ENCODE measurements at places on chromosomes 5 and 9.

DNA sequence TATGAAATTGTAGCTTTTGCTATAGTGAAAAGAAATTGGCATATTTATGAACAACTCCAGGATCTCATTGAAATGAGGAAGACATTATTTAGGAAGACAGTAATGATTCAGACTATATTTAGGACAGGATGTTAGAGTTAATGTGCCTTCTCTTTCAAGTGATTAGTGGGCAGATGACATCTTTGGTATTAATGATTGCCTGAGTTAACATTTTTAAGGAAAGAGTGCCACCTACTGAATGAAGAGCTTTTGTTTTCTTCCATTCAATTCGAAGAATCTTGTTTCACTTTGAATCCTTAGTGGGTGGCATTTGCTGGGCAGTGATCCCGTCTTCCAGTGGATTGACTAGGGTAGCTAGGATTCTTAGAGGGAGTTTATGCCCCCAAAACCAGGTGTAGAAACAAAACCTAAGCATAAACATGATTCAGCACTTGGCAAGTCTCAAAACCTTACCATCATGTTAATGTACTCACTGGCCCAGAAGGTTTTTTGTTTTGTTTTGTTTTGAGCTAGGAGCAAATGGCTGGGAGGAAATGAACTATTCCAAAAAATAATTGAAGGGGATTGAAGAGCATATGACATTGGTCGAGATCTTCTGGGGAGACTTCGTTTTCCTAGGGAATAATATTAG, 23.2 kb downstream of the MAP3K1 start:
- no peak for DNase-seq

DNA sequence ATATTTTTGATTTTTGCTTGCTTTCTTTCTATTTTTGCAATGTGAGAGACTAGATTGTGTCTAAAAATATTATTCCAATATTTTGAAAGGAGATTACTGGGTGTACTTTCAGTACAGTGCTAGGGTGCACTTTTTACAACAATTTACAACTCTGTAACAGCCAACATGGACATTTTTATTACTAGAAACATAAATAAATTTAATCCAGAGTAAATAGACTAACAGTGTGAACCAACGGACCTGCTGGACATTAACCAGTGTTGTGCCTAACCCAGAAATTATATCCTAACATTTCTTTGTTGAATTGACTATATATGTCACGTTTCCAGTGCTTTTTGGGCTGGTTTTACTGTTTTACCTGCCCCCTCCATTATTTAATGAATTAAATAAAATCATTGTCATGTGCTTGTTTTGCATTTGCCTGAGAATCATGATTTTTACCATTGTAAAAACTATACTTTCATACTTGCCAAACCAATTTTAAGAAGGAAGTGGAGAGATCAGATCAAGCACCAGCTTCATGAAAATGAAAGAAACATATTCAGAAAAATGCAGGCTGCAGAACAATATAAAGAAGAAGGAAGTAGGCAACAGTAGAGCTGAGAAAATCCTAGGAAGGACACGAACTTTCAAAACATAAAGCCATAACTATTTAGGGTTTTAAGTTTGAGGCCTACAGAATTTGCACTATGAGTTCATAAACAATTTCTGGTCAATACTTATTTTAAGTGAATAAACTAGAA, 400.8 kb upstream of the PIK3R1 start:
- no peak for DNase-seq

DNA sequence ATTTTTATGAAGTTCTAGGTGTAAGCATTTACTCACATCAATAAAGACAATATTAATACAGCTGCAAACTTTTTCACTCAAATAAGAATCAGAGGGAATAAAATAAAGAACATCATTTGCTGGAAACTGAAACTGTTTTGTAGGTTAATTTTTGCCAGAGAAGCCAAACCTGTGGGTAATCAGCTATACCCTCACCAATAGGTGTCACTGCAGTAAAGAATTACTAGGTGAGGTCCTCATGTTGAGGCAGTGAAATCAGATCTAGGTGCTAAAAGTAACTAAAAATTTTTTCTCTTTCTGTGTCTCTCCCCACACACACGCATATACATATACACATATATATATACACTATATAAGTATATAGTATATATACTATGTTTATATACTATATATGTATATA, 1016.3 kb upstream of the SEMA6A start:
- no peak for DNase-seq

- DNase-seq, result peak; percentile 51
Observed at GRCh38 chr9:132878695-132879456, at the start of gene SPACA9. Gene SPACA9 (plus strand): TSS chr9:132878898. CDS start chr9:132883948, 5,050 bp downstream.

- no peak for DNase-seq
Observed at GRCh38 chr5:133728475-133728874, 116.1 kb upstream of the FSTL4 start.

GRCh38 chr9:117073539-117074341, 341.1 kb downstream of the ASTN2 start:
- DNase-seq, result no peak

- peak; percentile 94 for DNase-seq
Observed at GRCh38 chr5:180809403-180810209, 7.0 kb upstream of the MGAT1 start.

DNA sequence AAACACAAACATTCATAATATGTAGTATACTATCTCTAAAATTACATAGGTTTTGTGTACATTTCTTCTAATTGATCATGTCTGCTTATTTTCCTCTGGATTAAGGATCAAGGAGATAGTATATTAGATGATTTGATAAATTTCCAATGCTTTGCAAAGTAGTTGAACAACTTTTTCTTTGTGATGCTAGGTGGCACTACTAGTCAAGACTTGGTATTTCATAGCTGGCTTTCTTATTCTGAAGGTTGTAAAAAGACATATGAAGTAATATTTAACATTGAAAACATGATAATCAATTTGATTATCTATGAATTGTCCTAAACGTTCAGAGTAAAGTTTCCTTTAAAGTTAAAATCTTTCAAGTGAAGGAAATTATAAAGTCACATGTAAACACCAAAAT, 106.1 kb upstream of the FGF10 start:
- no peak for DNase-seq

DNA sequence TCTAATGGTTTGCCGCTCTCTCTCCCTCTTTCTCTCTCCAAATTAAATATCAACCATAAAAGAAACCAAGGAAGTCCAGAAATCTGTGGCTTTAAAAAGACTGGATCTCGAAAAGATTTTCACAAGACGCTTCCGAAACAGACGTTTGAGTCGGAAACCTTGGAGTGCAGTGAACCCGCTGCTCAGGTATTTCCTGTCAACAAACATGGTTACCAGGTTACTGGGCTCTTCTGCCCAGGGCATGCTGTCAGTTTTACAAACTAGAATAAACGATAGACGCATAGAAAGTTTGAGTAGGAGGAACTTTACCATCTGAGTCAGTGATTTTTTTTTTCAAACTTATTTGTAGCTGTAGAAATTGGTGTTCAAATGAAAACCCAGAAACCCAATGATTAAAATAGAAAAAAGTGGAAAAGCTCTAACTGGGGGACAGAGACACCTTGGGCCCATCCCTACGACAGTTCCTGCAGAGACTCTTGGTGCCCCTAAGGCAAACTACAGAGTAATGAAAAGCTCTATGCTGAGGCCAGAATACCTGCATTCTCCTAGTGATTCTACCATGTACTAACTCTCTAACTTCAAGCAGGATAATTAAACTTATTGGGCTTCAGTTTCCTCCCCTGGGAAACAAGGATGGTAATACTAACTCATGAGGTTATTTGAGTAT, 90.0 kb downstream of the DOCK8 start:
- no peak for DNase-seq

- no peak for DNase-seq
Observed at GRCh38 chr5:31197183-31197582, 3.7 kb downstream of the CDH6 start.

DNA sequence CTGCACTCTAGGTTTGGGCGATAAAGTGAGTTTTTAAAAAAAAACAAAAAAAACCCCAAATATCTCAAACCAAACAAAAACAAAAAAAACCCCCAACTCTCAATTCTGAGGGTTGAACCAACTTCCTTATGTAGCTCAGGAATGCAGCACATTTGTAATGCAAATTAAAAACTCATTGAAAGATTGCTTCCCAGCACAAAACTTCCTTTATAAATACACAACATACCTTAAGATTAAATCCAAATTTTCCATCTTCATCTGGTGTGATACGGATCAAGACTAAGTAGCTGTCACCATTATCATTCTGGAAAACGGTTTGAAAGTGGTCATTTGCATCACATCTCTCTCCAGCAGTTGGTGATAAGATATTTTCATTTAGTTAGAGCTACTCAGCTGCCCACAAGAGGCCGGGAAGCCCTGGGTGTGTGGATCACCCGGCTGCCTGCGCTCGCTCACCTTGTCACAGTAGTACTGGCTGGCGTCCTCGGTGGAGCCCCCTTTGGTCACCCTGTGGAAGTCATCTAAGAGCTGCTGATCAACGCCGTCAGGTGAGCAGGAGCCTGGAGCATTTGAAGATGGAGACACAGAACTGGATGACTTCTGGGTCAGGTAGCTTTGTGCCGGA, 88.2 kb downstream of the PTPN3 start:
- DNase-seq, result no peak

DNA sequence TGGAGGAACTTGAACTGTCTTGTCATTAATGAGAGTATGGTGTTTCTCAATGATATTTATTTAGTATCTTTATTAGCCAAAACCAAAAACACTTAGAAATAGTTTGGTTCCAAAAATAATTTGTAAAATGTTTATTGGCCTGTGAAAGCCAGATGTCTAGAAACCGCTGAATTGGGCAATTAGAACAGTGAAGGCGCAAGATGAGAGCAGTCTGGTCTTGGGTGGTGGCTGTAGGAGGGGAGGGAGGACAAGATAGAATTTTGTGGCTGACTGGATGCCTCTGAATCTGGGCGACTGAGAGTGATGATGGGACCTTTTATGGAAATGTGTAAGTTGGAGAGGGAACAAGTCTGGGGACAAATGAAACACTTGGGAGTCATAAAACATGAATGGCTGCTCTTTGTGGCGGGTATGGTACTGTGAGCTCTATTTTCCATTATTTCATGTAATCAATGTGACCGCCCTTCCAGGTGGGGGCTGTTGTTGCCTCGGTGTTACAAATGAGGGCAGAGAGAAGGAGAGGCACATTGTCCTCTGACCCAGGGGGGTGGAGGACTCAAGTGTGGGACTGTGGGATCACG, 35.5 kb downstream of the PDZD2 start:
- no peak for DNase-seq

- no peak for DNase-seq
Observed at GRCh38 chr5:94433397-94434163, 184.8 kb downstream of the KIAA0825 start.

GRCh38 chr5:92468295-92468694, 1085.2 kb upstream of the ARRDC3 start:
- DNase-seq, result no peak

GRCh38 chr5:150671509-150672236, 10.6 kb downstream of the MYOZ3 start:
- DNase-seq, result no peak

GRCh38 chr5:43514471-43514815, 505 bp downstream of the C5orf34 start:
- no peak for DNase-seq

GRCh38 chr5:111233052-111233374, 8.8 kb downstream of the CAMK4 start:
- peak; percentile 38 for DNase-seq

DNA sequence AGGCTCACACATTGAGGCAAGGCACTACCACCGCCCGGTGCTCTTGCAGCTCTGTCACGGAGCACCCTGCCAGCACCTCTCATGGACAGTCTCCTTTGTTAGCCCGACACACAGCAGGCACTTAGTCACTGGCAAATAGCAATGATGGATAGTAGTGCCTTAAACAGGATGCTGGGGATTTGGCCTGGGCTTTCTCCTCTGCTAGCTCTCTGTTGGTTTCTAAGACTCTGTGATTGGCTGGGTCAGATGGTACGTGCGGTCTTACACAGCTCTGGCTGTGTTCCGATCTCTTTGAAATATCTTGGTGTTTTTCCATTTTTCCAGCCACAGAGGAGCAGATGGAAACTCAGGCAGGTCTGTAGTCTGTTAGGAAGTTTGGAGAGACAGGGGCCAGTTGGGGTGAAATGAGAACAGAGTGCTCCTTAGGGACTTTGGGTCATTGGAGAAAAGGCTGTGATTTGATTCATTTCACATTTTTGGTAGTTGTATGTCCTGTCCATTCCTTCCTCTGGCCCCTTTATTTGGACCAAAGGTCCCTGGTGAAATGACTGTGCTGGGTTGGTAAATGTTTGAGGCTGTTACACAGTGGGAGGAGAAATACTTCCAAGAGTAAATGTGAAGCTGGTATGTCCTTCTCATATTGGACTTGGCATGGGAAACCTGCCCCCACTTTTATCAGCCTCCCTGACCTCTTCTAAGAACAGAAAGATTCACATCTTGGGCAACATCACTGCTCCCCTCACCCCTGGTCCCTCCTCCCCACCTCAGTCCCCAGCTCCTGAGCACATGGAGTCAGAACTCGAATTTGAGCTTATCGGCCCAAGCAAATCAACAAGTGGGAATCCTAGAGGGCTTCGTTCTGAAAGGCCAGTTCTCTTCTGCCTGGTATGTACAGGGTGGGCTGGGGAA, 3.4 kb downstream of the SMIM3 start:
- DNase-seq, result no peak

DNA sequence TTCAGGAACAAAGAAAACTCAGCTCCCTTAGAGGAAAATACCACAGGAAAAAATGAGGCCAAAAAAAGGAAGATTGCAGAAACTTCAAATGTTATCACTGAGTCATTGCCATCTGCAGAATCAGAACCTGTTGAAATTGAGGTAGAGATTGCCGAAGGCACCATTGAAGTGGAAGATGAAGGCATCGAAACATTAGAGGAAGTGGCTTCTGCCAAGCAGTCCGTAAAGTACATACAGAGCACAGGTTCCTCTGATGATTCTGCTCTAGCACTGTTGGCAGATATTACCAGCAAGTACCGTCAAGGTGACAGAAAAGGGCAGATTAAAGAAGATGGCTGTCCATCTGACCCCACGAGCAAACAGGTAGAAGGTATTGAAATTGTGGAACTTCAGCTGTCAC, 30.8 kb upstream of the NIM1K start:
- DNase-seq, result peak; percentile 31

GRCh38 chr5:116154252-116154651, 69.4 kb downstream of the COMMD10 start:
- DNase-seq, result no peak

GRCh38 chr9:132487980-132488535, 78.0 kb downstream of the CFAP77 start:
- no peak for DNase-seq

- DNase-seq, result no peak
Observed at GRCh38 chr9:84137968-84138367, 157.4 kb downstream of the RMI1 start.

- no peak for DNase-seq
Observed at GRCh38 chr5:135235551-135236227, 163.3 kb downstream of the MACROH2A1 start.

Data from activated CD8-positive, alpha-beta T cell treated with anti-CD3 and anti-CD28 coated beads, Interleukin-2, amount 10 ng/mL, durations not matched to agents 7 days and 5 days (primary cell).